Caki2 (cell line): ENCODE measurements at places on chromosomes 7 and 10. TPM values are rescaled to one million over a fixed set of nuclear protein-coding genes. Genes with fewer than 3 reads are reported as not detected.

DNA sequence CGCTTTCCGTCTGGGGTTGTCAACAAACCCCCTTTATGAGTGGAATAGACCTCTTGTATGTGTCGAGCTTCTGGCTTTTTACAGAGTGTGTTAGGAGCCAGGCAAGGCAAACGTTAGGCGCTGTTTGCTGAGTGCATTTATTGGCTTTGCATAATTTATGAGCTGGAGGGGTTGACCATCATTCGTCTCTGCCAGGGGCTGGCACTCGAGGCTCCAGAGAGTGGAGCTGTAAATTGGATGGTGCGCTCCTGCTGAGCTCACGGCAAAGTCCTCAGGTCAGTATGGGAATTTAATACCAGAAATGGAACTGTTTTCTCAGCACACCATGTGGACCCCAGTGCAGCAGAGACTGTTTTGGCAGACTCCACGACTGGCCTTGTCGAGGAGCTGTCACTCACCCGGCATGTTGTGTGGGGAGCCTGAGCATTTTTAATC, 699.4 kb upstream of the GALNT17 start:
- no peak for DNase-seq

GRCh38 chr7:156918635-156919034, 25.7 kb upstream of the LMBR1 start:
- DNase-seq, result no peak

GRCh38 chr7:44794331-44794730, 2.1 kb upstream of the PPIA start:
- DNase-seq, result no peak

DNA sequence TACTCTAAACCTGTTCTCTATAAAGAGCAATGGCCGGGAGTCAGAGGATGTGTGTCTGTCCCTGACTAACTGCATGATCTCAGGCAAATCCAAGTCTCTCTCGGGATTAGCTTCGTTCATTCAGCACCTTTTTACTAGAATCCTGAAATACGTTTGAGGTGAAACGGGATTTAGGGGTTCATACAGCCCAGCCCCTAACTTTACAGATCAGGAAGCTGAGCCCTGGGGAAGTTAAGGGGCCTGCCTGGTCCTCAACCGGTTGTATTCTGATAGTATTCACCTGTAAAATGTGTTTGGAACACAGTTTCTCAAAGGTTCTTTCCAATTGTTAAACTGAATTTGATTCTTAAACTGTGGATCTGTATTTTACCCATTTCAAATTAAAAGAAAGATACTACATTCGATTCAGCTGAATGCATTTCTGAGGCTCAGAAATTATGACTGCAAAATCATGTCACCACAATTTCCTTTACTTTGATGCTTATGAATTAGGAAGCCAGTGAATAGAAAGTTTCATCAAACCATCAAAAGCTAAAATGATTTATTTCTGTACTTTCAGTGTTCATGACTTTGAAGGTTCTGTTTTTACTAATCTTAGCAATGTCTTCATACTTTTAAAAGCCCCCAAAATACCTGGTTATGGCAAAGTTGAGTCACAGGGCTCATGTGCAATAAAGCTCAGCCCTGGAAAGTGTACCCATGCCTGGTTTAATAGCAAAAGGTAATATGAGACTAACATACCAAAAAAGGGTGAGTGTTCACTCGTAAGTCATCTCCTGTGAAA, 28.9 kb upstream of the EZH2 start:
- no peak for DNase-seq

- peak; percentile 6 for DNase-seq
These were observed 95.2 kb upstream of the PTER start for GRCh38 chr10:16341637-16342036.

Gene MET
- 254 and 324 TPM in 2 replicates for total RNA-seq

Gene ENTPD1
- total RNA-seq, result 0.03 TPM in 1 of 2 replicates, not detected in the other

Gene CYP2E1
- total RNA-seq, result not detected in 2 replicates
